ENCODE measurements at places on chromosomes 13 and 19. TPM values are rescaled to one million over a fixed set of nuclear protein-coding genes. Genes with fewer than 3 reads are reported as not detected.
A peak's percentile ranks its signal among the peaks of the same experiment; 100 is the strongest.

GRCh38 chr13:75102001-75102716 is 379.8 kb downstream of the TBC1D4 start:
- DNase-seq, result peak; percentile 22

DNA sequence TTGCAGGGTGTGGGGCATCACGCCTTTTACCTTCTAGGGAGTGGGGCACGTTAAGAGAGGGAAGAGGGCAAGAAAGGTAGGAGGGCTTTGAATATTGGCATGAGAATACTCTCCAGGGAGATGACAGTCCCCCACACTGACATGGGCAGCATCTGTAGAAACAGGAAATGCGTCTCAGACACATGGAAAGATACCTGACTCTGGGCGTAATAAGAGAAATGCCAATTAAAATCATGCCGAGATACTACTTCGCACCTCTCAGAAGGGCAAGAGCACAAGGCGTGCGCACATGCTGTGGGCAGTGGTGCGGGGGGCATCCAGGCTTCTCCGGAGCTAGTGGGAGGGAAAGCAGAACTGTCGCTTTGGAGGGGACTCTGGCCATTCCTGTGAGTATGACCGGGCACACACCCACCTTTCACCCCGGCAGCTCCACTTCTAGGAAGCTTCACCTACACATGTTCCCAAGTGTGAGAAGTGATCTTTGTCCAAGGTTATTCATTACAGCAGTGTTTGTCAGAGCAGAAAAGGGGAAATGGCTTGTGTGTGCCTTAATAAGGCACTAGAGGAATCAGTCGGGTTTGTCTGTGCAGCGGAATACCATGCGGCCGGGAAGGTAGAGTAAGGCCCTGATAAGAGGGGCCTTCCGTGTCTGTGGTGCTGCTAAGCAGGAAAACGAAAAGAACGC is 99.5 kb downstream of the SIPA1L3 start:
- DNase-seq, result no peak

DNA sequence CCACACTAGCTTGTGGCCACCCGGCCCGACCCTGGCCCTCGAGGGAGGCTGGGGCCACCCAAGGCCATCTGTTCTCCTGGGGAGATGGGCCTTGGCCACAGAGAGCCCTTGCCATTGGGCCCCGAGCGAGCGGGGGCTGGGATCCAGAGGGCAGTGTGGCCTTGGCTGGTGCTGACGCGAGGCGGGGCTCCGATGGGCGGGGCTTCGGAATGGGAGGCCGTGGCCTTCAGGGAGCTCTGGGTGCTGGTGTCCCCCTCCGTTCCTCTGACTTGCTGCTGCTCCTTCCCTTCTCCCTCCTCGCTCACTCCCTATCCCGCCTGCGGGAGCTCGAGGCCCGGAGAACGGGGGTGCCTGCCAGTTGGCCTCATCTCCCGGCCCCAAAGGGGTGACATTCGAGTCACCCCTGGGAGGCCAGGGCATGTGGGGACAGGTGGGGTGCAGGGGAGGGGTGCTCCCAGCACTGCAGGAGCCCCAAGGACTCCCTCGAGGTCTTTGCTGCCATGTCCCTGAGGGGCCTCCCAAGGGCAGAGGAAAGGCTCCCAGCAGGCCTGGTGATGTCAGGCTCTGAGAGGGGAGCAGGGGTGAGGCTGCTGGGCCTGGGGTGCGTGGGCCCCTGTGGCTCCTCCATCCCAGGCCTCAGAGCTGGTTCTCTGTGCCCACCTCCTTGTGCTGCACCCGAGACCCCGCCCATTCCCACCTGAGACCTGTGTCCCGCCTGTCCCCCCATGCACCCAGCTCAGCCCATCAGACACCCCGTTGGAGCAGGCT is 4.2 kb downstream of the NCLN start:
- no peak for DNase-seq

GRCh38 chr19:11555246-11555645 is 3.8 kb downstream of the ELOF1 start:
- DNase-seq, result no peak

DNA sequence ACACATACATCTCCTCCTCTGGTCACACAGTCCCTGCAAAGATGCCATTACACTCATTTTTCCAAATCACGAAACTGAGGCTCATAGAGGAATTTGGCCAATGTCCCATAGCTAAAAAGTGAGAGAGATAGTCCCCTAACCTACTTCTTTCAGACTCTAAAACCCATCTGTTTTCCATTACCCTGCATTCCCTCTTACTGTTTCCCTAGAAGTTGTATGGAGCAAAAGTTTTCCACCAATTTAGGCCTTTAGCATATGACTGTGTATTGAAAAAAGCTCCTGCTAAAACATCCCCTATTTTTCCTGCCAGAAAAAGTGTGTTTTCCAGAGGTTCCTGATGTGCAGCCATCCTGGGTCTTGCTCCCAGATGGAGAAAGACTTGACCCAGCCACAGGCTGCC is 16.3 kb downstream of the SERP2 start:
- no peak for DNase-seq

GRCh38 chr19:4194353-4194752 is 11.9 kb downstream of the ANKRD24 start:
- DNase-seq, result no peak

DNA sequence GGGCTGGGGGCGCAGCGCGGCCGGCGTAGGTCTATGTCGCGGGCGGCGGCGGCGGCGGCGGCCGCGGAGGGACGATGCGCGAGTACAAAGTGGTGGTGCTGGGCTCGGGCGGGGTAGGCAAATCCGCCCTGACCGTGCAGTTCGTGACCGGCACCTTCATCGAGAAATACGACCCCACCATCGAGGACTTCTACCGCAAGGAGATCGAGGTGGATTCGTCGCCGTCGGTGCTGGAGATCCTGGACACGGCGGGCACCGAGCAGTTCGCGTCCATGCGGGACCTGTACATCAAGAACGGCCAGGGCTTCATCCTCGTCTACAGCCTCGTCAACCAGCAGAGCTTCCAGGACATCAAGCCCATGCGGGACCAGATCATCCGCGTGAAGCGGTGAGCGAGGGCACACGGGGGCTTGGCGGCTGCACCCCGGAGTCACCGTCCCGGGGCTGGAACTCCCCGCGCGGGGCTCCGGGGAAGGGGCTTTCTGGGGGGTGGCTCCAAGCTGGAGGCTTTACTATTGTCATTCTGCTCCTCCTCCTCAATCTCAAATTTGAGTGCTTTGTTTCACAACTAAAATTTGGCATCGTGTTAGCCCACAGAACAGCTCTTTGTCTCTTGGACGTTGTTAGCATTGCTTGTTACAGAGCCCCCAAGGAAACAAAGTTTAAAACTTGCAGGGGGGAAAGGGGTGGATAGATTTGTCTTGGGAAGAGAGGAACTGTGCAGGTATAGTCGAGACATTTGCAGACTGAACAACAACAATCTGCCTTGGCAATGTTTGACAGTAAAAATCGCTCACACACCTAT is 630 bp downstream of the RAP2A start:
- peak; percentile 62 for DNase-seq

GRCh38 chr13:67048821-67049150 is 181.3 kb downstream of the PCDH9 start:
- no peak for DNase-seq

DNA sequence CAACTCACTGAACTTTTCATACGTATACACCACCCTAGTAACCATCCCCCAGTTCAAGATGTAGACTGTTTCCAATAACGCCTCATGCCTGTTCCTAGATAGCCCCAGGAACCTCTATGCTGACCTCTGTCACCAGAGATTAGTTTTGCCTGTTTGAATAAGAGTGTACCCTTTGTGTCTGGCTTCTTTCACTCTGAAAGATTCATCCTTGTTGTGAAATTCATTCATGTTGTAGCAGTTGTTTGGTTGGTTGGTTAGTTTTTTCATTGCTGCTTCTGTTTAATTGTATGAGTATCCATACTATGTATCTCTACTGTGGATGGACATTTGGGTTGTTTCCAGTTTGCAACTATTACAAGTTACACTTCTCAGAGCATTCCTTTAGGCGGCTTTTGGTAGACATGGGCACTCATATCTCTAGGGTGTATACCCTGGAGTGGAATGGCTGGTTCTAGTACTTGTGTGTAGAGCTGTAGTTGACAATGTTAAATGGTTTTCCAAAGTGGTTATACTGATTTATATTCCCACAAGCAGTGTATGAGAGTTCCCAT is 1.6 kb downstream of the RNASEH2B start:
- DNase-seq, result peak; percentile 39

GRCh38 chr13:50745542-50746115 is 97.9 kb downstream of the DLEU7 start:
- DNase-seq, result no peak

DNA sequence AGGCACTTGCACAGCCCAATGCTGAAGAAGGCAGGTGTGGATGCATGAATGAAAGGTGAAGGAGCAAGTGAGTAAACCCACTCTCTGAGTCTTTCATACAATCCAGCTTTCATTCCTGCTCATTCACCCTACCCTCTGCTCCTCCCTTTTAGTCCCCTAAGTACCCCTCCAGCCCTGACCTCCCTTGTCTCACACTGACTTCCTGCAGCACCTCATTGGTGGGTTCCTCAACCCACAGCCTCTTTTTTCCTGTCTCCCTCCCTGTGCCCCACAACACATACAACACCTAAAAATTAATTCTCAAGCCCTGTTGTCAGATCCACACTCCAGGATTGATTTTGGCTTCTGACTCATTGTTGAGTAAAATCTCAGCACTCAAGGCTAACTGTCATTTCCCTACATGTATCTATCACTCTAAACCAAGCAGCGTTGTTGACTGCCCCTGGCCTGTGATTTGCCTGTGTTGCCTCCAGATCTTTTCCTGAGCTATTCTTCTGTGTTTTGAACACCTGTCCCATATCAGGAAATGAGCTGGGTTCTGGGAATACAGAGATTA is 177.3 kb upstream of the SERP2 start:
- DNase-seq, result no peak

DNA sequence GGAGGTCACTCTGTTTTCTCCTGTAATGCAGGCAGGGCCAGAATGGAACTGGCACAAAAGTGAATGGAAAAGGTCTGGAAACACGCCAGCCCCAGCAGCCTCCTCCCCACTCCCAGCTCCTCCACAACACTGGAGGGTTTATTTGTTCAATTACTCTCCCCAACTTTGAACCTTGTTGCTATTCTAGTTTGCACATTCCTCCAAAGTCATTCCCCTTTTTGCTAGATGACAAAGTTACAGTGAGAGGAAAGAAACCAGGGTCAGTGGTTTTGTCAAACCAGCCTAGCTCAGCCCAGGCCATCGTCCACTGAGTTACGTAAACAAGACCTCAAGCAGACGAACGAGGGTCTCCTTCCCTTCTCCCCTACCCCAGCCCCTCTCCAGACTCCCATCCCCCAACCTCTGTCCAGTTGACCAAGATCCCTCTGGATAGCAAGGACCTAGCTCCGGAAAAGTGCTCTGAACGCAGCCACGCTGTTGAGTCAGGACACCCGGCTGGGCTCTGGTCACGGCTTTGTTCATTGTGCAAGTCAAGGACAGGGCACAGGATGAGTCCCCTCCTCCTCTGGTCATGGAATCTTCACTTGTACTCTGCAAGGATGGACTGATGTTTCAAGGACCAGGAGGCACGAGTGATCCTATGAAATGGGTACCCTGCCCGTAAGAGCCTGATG is 180.0 kb downstream of the USP12 start:
- no peak for DNase-seq

DNA sequence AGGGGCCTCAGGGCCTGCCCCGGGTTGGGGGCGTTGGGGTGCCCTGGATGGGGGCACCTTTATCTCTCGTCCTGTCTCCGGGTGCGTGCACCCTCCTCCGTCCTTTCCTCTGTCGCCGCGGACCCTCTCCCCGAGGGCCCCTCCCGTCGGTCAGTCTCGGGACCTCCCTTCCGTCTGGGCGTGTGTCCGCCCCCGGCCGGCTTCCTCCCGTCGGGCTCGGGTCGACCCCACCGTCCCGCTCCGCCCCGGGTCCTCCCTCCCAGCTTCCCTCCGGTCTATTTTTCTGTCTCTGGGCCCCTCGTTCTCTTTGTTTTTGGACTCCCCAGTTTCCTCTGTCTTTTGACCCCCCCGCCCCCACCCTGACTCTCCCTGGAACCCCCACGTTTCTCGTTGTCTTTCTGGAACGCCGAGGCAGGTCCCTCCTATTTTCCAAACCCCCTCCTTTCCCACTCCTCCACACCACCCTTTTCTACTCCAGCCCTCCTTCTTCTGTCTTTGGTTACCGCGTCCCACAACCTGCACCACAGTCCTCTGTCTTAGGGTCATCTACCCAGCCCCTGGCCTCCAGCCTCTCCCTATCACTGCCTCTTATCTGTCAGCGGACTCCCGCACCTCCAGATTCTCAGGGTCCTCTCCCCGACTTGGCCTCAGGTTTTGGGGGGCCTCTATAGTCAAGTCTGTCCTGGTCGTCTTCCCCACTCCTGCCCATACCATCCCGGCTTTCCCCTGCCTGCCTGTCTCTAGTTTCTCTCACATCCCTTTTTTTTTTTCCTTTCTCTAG is 757 bp downstream of the EGLN2 start:
- DNase-seq, result peak; percentile 62

DNA sequence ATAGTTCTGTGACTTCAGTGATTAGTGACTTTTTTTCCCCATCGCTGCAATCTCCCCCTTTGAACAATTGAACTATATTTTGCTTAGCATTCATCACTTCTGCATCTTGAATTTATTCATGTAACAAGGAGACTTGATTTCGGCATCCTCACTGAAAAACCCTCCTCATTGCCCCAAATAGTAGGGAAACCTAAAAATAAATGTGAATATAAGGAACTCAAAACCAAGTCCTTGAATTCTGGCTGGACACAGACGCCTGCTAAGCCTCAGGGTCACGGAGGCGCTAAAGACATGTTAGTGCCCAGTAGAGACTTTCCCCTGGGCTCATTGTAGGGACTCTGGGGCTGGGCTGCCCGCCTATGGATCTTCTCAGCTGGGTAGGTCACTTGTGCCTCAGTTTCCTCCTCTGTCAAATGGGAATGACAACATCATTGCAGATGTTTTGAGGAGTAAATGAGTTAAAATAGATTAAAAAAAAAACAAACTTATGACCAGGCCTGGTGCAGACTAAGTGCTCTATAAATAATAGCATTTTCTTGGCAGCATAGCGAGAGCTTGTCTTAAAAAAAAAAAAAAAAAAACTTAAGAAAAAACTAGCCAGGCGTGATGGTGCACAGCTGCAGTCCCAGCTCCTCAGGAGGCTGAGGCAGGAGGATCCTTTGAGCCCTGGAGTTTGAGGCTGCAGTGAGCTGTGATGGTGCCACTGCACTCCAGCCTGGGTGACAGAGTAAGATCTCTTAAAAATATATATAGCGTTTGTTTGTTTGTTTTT is 1.8 kb upstream of the ADGRE5 start:
- DNase-seq, result no peak

- no peak for DNase-seq
These were observed 169.9 kb downstream of the DCT start for GRCh38 chr13:94309576-94309975.

ONECUT3 gene
- polyA plus RNA-seq, result not detected

LACC1 gene
- polyA plus RNA-seq, result 6.4 TPM

PGLYRP1 gene
- not detected for polyA plus RNA-seq

EDDM13 gene
- polyA plus RNA-seq, result not detected

ATP4B gene
- not detected for polyA plus RNA-seq

OLFM4 gene
- not detected for polyA plus RNA-seq

NAPSA gene
- 0.15 TPM for polyA plus RNA-seq

PGLYRP2 gene
- not detected for polyA plus RNA-seq

SLC10A2 gene
- polyA plus RNA-seq, result not detected

Measured in GM23248 (cell line).